ENCODE measurements at places on chromosomes 5 and 9.

- peak; percentile 42 for DNase-seq
These were observed 58.0 kb downstream of the ANXA2R start for GRCh38 chr5:42982107-42982622.

GRCh38 chr9:134069480-134070399 is 1.9 kb upstream of the BRD3 start:
- no peak for DNase-seq

DNA sequence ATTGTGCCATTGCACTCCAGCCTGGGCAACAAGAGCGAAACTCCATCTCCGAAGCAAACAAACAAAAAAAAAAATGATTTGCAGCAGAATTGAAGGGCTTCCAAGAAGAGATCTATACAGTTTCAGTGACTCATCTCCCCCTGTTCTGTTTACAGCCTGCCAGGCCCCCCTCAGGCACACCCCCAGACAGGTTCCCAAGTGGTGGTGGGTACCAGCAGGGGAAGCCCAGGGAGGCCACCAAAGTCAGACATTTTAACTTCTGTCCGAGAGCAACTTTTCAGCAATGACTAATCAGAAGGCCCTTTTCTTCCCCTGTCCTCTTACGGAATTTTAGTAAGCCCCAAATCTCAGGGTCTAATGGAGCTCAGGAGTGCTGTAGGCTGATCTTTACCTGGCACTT is 98.7 kb downstream of the PAX5 start:
- DNase-seq: no peak

DNA sequence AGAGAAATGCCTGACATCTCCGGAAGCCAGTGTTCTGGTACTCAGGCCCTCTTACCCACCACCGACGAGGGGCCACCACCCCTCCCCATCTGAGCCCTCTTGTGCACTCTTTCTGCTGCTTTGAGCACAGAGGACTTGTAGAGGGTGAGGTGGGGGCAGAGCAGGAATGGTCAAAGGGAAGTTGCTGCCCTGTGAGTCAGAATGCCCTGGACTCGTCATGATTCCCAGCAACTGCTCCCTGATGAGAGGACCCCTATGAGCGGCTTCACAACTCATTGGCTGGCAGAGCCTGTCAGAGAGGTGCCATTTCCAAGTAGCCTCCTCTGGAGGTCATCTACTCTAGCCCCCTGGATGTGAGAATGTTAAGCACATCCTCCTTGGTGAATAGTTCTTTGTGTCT is 845 bp downstream of the ECSCR start:
- no peak for DNase-seq

- DNase-seq: no peak
These were observed 1.0 kb downstream of the CSF1R start for GRCh38 chr5:150085191-150085912.

GRCh38 chr9:103152473-103152872 is 157.3 kb downstream of the CYLC2 start:
- no peak for DNase-seq

DNA sequence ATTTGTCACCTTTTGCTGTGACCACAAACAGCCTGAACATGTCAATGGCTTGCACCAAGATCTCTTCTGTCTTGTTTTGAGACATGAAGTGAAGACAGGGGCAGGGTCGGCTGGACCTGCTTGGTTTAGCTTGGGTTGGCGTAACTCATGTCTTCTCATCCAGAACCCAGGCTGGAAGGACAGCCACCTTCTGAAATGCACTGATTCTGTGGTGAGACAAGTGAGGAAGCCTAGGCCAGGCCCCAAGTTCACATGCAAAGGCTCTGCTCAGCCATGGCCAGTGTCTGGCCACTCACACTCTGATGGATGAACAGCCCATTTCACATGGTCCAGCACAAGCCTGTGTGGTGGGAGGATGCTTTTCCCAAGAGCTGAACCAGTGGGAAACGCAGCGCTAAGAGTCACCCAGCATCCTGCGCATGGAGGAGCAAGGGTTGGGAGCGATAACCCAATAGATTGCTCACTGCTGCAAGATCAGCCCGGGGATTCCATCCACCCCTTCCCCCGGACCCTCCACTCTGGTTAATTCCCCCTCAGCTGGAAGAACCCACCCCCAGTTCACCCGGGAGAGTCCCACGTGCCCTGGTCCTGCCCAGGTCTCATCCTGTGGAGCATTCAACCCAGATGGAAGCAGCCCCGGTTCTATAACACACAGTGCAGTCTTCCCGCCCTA is 16.2 kb upstream of the MED10 start:
- DNase-seq: no peak

- DNase-seq: no peak
These were observed 177.8 kb upstream of the SGCD start for GRCh38 chr5:156149213-156149612.

GRCh38 chr9:70413464-70413798 is 1.0 kb downstream of the KLF9 start:
- no peak for DNase-seq

- no peak for DNase-seq
These were observed 97.2 kb upstream of the DNAH5 start for GRCh38 chr5:14041528-14042192.

DNA sequence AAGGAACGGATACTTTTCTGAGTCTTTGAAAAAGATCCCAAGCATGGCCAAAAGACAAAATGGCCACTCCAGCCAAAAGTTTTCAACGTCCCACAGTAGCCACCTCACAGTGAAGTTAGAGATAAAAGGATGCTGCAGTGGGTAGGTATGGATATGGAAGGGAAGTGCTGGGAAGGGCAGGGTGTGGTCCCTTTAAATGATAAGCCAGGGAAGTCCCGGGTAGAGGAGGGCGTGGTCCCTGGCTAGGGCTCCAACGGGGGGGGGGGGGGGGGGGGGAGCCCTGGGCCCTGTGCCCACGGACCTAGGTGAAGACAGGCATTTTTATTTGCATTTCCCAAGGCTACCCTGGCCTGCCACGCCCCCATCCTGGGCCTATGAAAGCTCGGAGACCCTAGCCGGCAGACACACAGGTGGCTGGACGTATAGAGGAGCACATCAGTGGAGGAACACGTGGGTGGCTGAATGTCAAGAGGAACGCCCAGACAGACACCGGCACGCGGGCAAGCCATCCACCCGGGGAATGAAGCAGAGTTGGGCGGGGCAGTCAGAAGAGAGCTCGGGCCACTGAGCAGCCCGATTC is 306.7 kb downstream of the NFIB start:
- no peak for DNase-seq

- no peak for DNase-seq
These were observed 365.0 kb downstream of the TMEM232 start for GRCh38 chr5:110361471-110361870.

GRCh38 chr9:91302831-91303230 is 58.9 kb downstream of the AUH start:
- no peak for DNase-seq

DNA sequence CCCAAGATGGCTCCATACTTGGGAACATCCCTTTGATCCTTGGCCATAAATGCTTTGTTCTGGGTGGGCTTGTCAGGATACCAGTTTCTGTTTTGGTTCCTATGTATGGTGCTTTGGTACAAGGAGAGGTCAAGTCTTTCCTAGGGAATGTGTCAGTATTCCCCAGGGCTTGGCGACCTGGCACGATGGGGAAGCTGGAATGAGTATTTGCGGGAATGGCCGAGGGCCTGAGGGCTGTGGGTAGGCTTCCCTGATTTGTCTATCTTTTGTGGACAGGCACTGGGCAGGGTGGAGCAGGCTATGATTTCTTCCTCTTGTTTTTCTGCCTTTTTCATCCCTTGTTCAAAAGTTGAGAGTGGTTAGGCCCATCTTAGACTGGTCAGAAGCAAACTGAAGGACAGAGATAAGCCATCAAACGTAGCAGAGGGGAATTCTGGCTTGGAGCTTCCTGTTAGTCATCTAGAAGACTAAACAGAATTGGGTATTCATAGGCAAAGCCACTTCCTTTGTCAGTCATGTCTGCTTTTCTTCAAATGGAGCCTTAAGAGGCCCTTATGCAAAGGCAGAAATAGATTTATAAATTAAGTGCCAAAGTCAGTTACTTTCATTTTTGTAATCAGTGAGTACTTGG is 13.7 kb downstream of the DOCK2 start:
- no peak for DNase-seq

DNA sequence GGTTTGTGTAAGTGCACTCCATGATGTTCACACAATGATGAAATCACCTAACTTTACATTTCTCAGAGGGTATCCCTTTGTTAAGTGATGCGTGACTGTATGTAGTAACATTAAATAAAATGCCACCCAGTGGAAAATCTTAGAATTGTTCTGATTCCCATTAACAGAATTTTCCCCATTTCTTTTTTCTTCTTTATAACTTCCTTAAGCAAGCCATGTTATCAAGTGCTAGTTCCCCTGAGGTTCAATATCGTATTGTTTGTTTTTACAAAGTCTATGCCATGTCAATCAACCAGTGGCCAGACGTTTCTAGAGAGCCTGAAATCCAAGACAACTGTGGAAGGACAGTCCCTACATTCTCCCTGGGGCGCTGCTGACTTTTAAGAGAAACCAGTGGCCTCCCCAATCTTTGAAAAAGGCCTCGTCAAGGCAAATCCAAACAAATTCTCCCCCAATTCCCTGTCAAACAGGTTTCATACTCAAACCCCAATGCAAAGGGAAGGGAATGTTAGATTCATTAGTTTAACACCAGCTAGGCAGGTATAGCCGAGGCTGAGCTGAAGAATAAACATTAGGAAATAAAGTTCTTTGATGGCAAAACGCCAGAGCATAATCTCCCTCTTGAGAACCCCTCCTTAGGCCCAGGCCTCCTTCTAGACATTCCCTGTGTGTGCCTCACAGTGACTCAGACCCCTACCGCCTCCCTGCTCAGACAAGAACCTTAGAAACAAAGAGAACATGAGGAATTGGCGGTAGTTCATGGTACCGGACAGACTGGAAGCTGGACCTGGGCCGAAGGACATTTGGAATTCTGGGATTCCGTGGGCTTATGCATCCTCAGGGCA is 198.7 kb downstream of the GNA14 start:
- no peak for DNase-seq

- DNase-seq: no peak
These were observed 112.1 kb upstream of the IL6ST start for GRCh38 chr5:56106837-56107236.

DNA sequence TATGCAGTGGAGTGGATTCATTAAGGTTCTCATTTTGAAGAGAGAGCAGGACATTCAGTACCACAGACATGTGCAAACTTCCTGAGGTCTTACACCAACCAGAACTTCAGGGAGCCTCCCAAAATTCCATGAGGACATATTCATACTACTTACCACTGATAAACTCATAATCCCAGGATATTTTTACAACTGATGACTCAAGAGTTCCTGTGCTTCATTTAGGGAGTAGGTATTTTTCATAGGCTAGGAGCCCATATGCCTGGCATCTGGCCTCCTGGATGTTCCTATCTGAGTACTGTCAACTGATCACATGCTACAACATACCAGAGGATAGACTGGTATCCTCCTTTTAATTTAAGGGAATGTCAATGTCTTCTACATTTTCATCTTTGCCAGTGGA is 578.0 kb downstream of the EFNA5 start:
- no peak for DNase-seq

DNA sequence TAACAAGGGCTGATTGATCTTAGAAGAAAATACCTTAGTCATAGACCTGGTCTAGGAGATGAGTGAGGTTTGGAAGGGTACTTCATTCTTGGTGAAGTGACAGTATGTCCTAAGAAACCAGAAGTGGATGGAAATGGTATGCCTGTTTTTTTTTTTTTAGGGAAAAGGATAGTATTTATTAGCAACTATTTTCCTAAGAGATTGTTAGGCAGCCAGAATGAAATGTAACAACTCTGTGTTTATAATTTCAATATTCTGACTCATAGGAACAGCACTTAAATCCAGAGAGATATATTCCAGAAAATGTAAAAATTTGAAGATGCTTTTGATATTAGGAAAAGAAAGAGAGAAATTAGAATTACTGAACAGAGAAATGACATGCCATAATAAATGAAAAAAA is 21.2 kb upstream of the ARL14EPL start:
- DNase-seq: no peak

GRCh38 chr5:88665750-88666215 is 217.2 kb downstream of the MEF2C start:
- peak; percentile 66 for DNase-seq

DNA sequence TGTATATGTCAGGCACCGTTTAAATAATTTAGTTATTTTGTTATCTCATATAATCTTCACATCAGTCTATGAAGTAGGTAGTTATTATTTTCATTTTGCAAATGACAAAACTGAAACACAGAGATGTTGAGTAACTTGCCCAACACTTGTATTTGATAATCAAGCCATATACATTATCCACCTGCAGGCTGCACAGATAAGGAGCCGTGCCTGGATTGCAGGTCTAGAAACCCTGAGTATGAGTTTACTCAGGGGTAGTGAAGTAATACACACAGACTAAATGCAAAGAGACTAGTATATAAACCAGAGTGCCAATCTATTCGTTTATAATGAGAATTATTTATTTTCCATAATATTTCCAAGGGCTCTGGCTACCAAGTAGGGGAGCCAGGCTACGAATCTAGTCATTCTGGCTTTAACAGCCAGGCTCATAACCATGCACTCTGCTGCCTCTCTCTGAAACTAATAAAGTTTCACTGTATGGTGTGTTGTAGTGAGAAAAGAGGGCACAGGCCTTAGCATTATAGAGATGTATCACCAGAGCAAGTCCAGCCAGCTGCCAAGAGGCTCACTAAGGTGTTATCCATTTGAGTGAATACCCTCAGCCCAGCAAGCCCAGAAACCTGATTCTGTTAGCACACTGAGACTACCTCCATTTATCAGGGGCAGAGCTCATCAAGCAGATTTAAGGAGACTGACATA is 4.5 kb downstream of the HEMGN start:
- no peak for DNase-seq

DNA sequence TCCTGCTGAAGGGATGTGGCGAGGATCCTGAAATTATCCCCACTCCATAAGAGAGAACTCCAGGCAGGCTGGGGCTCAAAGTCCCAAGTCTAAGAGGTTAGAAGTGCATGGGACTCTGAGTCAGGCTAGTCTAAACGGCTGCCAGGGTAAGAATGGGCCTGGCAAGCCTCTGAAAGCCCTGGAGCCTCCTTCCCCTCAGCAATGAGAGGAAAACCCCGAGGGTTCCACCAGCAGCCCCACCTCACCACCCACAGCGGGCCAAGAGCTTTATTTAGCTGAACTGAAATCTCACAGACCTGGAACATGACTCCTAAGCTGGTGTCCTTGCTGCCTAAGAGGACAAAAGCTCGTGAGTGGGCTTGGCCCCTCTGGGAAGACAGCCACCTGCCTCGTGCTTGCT is 135.5 kb downstream of the SEC61B start:
- DNase-seq: no peak

GRCh38 chr9:81118416-81118815 is 570.9 kb downstream of the TLE1 start:
- no peak for DNase-seq

Measured in ELF-1 (cell line).